Hindlimb muscle (tissue), 1 donor: ENCODE measurements at places on chromosomes 6 and 20.

DNA sequence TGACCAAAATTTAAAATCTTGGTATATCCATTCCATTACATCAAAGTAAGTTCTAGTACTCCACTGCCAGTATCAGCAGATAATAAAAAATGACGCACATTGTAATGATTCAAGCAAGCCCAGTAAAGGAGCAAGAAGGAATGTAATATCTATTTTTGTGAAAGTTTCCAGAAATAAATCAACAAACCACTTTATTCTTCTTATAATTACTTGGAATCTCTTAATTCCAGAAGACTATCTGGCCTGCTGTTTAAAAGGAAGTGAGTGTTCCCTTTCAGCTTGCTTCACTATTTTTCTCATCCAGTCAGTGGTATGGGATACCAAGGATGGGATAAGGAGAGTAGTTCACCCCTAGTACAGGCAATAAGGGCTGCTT is 42.2 kb upstream of the DSE start:
- DNase-seq, result no peak

DNA sequence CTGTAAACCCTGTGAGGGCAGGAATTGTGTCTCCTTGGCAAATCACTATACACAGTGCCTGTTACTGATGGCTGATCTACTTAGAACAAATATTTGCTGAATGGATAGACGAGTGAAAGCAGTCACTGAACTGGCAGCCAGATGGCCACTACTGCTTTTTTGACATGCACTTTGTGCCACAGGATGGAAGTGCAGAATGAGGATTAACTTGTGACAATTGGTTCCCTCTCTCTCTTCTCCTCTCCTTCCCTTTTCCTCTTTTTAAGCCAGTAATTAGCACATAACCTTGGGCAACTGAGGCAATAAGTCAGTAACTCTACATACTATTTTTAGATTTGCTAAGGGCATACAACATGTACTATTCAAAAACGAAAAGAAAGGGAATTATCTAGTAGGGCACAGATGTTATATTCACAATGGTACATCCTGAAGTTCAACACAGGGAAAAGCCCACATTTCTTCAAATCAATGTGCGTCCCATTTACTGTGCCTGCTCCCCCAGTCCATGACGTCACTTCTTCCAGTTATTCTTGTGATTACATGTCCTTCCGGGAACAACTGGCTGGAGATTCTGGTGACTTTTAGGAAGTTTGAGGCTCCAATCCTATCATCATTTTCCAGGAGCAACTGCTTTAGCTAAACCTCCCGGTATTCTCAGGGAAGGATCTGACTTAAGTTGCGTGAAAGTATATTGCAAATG is 17.0 kb upstream of the RPS6KA2 start:
- no peak for DNase-seq

GRCh38 chr6:77030929-77031674 is 432.2 kb downstream of the HTR1B start:
- no peak for DNase-seq

- no peak for DNase-seq
Observed at GRCh38 chr6:164563924-164564323, 745.5 kb downstream of the C6orf118 start.

GRCh38 chr6:136405420-136406029 is 115.9 kb upstream of the BCLAF1 start:
- DNase-seq, result no peak

DNA sequence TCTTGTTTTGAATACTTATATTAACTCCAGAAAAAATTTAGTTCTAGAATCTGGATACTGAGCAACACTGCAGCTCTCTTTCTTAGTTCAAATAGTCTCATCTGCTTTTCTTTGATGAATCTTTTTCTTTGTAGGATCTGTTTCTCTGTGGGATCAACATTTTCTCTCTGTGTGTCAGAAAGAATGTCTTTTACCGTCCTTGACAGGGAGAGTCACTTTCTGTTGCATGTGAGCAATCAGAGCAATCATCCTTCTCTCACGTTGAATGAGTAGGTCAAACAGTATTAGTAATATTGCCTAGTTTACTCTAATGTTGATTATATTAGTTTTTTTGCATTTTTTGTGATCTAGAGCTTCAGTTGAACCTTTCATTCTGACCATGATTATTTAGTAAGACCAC is 130.9 kb downstream of the TRMT11 start:
- no peak for DNase-seq

DNA sequence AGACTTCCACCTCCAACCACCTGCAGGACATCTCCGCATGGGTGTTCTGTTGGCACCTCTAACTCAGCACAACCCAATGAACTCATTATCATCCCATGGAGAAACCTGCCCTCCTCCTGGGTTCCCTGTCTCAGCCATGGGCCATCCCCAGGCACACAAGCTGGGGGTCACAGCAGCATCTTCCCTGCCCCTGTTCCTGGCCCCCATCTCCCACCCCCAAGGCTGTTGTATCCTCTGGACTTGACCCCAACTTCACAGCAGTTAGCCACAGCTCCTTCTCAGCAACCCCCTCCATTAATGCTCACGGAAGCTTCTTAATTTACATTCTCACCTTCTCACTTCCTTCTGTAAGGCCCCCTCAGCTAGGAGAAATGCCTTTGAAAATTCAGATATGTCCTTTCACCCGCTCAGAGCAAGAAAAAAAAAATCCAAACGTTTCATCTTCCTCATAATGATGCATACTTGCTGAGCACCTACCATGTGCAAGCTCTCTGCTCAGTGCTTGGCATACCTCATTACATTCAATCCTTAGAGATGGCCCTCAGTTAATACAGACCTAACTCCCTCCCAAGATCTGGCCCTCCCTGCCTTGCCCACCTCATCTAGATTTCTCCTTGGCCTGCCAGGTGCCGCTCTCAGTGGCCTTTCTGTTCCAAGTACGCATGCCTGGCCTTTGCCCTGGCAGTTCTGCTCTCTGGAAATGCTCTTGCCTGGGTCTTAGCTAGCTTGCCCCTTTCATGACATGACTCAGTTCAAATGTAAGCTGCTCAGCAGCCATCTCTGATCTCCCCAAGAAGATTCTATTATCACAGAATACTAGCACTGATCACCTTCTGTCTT is 2.5 kb upstream of the NELFCD start:
- no peak for DNase-seq

DNA sequence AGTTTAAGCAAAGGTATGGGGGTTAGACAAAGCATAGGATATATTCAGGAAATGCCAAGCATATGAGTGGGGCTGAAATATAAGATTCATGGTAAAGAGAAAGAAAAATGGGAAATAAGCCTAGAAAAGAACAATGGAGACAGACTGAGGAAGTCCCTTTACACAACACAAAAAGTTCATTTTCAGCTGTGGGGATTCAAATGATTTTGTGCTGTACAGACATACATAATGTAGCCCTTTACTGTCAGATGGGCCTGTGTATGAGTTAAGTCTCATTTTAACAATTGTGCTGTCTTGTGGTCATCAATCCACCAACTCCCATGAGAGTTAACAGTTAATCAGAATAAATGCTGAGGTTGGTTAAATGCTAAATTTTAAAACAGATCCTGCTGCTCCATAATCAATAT is 37.2 kb downstream of the REV3L start:
- DNase-seq, result no peak

- DNase-seq, result no peak
Observed at GRCh38 chr6:90049295-90049694, 155.0 kb downstream of the GJA10 start.

GRCh38 chr20:56348746-56349145 is 10.0 kb upstream of the FAM210B start:
- DNase-seq, result no peak
